NCI-H2081 treated with DMSO at 0.1 percent for 48 hours (cell line): ENCODE measurements at places on chromosomes 16 and 17.

DNA sequence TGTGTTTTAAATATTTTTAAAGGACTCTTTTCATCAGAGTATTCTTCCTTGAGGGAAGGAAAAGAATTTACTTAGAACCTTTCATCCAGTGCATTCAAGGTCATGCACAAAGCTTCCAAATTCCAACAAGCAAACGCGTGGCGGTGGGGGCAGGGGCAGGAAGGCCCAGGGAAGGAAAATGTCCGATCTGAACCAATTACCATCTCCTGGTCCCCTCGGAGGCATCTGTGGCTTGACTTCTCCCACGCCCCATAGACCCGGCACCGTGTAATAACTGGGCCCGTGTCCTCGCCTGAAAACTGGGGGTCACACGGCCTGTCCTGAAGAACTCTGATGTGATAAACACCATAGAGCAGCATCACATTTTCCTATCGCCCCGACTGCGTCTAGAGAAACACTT is 18.3 kb downstream of the MEAK7 start:
- DNase-seq = no peak

DNA sequence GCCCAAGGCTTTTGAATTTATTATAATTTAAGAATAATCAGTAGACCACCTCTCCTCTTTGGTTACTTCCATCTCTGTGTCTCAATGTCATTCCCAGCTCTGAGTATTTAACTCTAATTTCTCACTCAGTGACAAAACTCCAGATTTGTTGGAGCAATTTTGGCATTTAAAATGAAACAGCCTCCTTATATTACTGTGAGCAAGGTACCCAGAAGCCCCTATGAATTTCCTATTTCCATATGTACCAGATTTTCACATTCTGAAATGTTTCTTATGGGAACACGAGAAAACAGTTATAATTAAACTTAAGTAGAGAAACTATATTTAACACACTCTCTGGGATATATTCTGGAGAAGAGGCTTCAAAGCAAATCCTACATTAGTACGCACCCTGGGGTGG is 285.4 kb upstream of the CDH8 start:
- DNase-seq = no peak

- DNase-seq = no peak
These were observed 14.1 kb downstream of the C17orf58 start for GRCh38 chr17:67982034-67982640.

GRCh38 chr16:2341456-2342447 is 1.2 kb upstream of the ABCA3 start:
- DNase-seq = no peak

- DNase-seq = no peak
These were observed 10.6 kb downstream of the FBXO39 start for GRCh38 chr17:6786618-6787017.

GRCh38 chr16:75860326-75861053 is 134.2 kb upstream of the CPHXL start:
- no peak for DNase-seq

GRCh38 chr17:42720996-42721583 is 23.8 kb downstream of the EZH1 start:
- peak; percentile 63 for DNase-seq

GRCh38 chr16:7150230-7150629 is 182.4 kb upstream of the RBFOX1 start:
- no peak for DNase-seq

DNA sequence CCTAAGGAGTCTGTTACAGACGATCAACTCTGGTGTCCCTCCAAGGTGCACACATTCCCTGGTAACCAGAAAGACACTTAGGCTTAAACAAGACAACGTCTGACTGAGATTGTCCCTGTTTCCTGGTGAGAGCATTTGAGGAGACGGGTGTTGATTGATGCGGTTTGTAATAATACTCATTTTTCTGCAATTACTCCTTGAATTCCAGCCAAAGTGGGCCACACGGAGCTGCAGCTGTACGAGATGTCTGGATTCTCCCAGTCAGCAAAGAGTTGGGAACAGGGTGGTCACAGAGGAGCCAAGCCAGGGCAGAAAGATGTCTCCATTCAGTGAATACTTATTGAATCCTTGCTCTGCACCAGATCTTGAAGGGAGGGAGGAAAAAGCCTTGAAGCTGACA is 30.9 kb upstream of the CES5A start:
- no peak for DNase-seq

DNA sequence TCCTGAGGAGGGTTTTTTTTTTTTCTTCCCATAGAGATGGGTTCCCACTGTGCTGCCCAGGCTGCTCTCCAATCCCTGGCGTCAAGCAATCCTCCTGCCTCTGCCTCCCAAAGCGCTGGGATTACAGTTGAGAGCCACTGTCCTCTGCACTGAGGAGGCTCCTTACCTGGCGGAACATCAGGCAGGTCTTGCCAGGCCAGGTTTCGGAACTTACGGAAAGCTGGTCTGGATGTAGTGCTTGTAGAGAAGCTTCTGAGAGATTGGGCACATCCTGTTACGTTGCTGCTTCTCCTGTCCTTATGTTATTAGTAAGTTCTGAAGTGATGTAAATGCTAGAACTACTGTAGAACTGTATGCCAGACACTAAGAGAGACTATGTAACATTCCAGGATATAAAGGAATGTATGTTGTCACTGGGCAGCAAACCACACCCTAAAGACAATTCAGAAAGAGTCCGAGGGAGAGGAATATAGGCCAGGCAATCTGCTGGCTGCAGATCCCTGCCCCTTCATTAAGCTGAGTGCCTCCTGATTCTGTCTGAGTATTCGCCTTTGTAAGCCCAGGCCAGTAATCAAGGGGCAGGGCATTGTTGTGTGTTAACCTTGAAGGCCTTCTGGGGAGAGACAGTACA is 21.1 kb downstream of the ETV4 start:
- no peak for DNase-seq

DNA sequence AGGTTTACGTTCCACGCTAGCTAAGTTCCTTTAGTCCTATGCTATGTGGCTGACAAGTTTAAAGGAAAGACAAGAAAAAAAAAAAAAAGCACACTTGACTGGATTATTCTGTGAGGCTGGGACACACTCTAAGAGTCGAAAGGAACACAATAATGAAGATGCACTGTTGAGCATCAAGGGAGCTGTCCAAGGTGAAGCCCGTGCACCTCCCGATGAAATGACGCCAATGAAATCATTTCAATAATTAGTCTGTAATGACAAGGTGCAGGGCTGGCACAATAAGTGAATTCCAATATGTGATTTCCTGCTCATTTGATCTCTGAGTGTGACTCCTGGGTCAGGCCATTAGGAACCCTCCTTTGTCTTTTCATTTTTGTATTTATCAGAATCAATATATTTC is 232.9 kb downstream of the CDH13 start:
- DNase-seq = no peak

GRCh38 chr17:79968116-79968515 is 67.6 kb downstream of the TBC1D16 start:
- no peak for DNase-seq

DNA sequence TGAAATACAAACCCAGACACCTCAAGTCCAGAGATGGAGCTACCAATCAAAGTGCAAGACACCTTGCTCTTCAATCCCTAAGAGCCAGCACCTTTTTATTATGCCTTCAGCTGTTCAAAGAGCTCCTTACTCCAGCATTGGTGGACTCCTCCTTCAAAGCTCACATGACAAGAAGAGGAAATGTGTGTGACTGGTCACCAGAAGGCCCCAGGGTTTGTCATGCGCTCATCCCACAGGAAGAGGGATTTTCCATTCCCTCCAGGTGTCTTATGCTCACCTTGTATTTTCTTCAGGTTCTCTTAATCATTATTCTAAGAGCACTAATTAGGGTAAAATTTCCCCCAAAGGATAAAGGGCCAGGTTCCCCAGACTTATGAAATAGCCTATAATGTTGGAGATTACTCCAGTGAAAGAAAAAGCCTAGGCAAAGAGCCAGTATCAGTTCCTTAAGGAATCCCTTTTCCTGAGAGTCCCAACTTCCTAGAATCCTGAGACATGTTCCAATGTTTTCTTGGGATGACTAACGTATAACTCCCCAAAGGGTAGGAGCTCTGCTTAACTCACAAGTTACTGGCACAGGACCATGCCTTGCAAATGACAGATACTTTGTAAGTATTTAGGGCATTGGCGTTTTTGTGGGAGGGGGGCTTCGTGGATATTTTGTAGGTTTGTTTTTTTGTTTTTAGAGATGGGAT is 56.9 kb upstream of the SOX9 start:
- DNase-seq = no peak

GRCh38 chr17:39069114-39069756 is 82.2 kb downstream of the PLXDC1 start:
- peak; percentile 6 for DNase-seq

DNA sequence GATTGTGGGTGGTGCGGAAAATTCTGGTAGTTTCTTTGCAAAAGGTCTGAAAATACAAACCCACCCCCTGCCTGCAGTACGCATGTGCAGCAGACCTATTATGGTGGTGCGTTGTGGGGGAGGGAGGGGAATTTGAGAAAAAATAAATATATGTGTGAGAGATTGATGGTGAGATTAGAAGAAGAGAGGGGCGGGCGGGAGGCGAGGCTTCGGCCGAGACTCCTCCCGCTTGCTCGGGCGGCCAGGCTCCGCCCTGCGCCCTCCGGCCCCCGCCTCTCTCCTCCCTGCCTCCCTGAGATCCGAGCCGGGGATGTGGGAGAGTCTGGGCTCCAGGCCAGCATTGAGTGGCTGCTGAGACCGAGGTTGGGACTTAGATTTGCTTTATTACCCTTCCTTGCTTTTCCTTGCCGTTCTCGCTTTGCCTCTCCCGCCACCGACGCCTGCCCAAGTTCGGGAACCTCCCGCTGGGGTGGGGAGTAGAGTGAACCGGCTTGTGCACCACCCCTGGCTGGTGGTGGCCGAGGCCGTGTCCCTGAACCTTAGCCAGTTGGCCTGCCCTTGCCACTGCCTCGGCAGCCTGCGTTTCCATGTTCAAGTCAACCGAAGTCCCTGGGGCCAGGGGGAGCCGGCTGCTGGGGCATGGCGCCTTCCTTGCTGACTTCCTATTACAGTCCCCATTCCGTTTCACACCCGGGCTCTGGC is 956 bp upstream of the CHD3 start:
- peak; percentile 71 for DNase-seq

DNA sequence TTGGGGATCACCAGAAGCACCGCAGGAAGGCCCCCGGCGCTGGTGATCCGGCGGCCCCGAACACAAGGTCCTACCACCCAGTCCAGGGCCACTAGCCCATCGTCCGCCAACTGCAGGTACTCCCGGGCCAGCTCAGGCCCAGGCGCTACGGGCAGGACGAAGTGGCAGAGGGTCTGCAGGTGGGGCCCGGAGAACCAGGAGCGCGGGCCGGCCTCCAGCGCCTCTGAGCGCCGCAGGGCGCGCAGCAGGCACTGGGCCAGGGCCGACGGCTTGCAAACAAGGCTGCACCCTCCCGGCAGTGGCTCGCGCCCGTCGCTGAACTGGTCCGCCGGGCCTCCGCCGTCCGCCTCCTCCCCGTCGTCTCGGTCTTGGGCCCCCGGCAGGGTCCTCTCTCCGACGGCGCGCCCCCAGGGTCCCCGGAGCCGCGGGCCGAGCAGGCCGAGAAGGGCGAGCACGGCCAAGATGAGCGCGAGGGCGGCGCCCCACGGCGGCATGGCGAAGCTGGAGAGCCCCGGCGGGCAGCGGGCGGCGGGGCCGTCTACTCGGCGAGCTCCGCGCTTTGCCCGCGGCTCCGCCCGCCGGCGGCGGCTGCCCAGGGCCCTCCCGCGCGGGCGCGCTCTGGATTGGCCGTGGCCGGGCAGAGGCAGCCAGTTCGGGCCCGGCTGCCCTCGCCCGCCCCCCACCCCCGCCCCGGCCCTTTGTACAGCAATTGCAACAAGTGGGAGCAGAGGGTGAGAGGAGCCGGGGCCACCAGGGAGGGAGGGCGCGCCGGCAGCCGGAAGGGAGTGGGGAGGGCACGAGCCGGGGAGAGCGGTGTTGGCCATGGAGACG is at the start of gene ABHD15:
ABHD15 (minus strand) TSS at position 565 of the 831 bp plus-strand sequence; CDS start at position 494, 71 bp downstream.
- no peak for DNase-seq
